ENCODE measurements at places on chromosomes 4 and X. TPM values are rescaled to one million over a fixed set of nuclear protein-coding genes. Genes with fewer than 3 reads are reported as not detected.

GRCh38 chr4:105470766-105471165, 3.1 kb downstream of the PPA2 start:
- no peak for DNase-seq

The SSX4B gene
- total RNA-seq: not detected

- DNase-seq: no peak
Measured at GRCh38 chrX:136112286-136112685, 35.0 kb upstream of the FHL1 start.

- no peak for DNase-seq
Measured at GRCh38 chr4:162201673-162202072, 37.9 kb upstream of the FSTL5 start.

GRCh38 chr4:9970399-9971011, 50.8 kb downstream of the SLC2A9 start:
- no peak for DNase-seq

DNA sequence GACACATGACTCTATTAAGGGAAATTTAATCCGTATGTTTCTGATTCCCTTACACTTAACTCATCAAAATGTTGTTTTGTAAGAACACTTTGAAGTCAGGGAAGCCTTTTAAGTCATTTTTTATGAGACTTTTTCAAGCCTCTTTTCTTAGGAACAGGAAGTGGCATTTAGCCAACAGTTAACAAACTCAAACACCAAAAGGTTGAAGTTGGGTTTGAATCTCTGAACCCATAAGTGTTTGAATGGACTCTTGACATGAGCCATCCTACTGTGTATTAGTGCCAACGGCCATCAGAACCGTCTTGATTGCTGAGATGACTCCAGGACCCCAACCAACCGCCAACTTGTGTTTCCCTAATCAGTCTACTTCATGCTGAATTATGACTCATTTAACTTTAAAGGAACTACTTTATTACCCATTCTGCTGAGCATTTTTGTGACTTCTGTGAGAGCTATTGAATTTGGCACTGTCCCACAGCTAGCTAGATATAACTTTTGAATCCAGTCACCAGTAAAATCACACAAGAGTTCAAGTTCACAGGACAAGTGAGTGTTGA, 209.1 kb upstream of the FAT1 start:
- no peak for DNase-seq

DNA sequence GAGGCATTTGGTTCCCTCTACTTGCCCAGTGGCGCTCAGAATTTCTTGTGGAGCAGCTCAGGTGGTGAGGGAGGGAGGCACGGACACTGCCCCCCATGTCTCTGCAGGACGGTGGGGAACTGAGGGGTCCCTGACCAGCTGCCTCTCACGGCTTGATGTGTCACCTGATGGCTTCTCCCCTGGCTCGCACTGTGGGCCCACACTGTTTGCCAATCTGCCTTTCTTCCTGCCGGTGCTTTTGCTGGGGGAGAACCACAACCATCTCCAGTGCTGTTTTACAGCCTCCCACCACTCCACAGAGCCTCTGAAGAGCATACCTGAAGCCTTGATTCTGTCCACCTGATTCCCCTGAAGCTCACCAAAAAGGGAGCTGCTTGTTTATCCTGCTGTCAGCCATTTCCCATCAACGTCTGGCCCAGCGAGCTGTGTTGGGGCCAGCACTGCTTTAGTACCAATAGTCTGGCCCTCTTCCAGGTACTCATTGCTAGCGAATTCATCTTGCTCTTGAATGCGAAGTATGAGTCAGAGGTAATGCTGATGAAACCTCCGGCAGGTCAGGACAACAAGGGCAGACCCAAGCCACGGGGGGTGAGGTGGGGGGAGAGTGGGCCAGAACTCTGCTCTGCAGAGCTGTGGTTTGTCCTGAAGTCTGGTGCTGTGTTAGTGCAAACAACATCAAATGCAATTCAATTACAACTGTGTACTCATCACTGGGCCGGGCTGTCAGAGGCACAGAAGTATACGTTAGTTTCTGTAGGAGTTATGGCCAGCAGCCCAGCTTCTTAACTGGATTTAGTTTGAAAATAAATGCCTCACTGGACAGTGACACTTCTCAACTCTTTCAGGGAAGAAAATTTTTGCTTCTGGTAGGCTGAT, 208.3 kb upstream of the JADE1 start:
- peak; percentile 66 for DNase-seq

The CT47B1 gene
- total RNA-seq: not detected

- no peak for DNase-seq
Measured at GRCh38 chr4:144203155-144203554, 62.6 kb upstream of the GYPA start.

DNA sequence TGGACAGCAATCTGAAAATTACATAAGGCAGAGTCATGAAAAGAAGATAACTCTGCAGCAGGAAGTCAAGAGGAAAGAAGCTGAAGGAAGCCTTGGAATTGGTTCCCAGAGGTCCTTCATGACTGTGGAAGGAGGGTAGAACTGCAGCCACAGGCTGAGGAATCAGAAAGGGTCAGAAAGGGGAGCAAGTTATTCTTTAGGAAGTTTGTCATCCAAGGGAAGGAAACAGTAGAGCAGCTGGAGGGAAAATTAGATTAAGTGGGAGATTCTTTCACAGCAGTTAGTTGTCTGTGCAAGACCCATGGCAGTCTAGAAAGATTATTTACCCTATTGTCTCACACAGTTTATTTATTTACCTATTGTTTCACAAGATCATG, 9.3 kb upstream of the ADH1C start:
- DNase-seq: no peak

The PNPLA4 gene
- 21.6 TPM for total RNA-seq

DNA sequence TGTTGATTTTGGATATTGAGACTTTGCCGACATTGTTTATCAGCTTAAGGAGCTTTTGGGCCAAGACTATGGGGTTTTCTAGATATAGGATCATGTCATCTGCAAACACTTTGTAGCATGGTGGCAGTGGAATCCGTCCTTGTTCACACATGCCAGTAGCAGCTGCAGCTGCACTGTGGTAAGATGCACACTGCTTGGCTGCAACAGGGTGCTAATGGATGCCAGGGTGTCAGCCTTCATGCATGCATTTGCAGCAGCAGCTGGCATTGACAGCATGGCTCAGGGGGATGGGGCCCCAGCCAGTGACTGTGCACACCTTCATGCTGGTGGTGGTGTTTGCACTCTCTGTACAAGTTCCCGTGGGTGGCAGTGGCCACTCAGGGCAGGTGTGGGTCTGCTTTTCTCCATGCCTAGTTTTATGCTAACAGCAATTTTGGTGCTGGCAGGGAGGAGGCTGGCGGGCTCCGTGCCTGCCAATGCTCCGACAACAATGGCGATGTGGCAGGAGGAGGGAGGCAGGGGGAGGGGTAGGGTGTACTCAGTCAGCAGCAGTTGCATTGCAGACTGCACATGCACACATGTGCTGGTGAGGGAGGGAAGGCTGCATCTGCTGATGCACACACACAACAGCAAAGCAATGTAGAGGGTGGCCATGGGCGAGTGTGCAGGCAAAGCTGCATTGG, 37.5 kb downstream of the BEX3 start:
- DNase-seq: no peak

The DKK2 gene
- total RNA-seq: 27.3 TPM

The PCDH7 gene
- 121 TPM for total RNA-seq

GRCh38 chr4:6582889-6583490, 8.0 kb downstream of the MAN2B2 start:
- DNase-seq: no peak

DNA sequence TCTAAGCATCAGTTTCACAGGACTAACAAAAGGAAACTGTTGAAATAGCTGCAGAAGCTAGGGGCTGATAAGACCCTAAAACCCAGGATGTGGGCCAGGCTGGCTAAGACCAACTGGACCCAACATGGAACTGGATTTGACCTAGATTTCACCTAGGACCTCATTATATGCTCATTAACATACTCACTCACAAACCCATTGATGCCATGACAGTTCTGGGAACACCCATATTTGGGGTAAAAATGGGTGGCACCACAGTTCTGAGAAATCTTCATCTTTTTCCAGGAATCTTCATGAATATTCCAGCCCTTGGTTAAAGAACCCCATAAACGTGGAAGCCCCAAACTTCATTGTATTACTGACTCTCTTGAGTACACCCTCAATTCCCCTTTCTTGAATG, 41.1 kb downstream of the HSD17B13 start:
- no peak for DNase-seq

GRCh38 chr4:19317377-19317776, 934.3 kb upstream of the SLIT2 start:
- DNase-seq: no peak

- peak; percentile 2 for DNase-seq
Measured at GRCh38 chr4:139175646-139176301, 1.2 kb downstream of the ELF2 start.

DNA sequence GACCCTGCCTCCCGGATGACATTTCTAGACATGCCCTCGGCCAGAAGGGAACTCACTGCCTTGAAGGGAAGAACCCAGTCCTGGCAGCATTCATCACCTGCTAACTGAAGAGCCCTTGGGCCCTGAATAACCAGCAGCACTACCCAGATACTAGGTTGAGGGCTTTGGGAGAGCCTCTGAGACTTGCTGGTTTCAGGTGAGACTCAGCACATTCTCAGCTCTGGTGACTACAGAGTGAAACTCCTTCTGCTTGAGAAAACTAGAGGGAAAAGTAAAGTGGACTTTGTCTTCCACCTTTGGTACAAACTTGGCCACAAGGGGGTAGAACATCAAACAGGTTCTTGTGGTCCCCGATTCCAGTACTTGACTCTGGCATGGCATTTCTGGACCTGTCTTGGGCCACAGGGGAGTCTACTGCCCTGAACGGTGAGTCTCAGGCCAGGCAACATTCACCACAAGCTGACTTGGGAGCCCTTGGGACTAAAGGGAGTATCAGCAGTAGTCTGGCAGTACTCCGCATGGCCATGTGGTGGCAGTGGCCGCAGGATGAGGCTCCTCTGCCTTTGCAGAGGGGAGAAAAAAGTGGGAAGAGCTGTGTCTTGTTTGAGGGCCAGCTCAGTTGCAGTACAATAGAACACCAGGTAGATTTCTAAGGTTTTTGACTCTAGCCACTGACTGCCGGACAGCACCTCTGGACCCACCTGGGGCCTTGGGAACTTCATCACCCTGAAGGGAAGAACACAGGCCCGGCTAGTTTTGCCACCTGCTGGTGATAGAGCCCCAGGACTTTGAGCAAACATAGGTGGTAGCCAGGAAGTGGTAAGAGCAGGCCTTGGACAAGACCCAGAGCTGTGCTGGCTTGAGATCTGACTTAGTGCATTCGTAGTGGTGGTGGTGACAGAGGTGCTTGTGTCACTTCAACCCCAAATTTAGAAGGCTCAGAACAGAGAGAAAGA, 414.8 kb downstream of the OPHN1 start:
- no peak for DNase-seq

The PTPN13 gene
- 92.4 TPM for total RNA-seq

The GLOD5 gene
- not detected for total RNA-seq

DNA sequence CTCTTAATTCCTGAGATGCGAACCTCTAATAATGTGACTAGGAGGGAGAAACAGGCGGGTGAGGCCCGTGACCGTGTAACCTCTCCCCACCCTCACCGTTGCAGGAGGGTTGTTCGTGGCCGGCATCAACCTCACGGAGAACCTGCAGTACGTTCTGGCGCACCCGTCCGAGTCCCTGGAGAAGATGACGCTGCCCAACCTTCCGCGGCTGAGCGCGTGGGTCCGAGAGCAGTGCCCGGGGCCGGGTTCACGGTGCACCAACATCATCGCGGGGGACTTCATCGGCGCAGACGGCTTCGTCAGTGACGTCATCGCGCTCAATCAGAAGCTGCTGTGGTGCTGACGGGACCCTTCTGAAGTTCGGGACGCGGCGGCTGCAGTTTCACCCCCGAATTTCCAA, 17.8 kb downstream of the PLCXD1 start:
- DNase-seq: no peak

DNA sequence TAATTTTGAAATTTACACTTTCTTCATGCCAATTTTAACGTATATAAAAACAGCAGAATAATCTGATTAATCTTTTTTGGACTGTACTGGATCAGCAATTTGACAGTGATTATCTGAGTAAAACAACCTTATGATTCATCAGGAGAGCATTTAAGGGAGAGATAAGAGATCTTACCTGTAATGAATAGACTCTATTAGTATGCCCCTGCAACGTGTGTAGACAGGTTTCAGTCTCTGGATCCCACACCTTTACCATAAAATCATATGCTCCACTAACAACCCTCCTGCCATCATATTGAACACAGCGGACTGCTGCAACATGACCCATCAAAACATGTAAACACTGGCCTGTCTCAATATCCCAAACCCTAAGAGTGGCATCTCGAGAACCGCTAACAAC, 210.1 kb downstream of the FBXW7 start:
- no peak for DNase-seq

The ZNF630 gene
- 9.5 TPM for total RNA-seq

DNA sequence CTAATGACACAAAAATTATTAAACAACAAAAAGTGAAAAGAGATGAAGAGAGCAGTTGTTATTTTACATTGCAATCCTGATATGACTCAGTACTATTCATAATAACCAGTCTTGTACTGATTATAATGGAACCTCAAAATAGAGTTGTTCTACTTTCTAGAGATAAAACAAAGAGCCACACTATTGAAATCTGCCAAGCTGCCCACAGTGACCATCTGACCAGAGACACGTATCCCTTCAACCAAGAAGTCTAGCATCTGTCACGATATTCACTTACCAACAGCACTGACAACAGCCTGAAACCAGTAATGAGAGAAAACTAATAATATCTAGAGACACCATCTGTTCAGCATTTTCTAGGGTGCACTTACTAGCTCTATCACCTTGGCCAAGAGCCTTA, 466.7 kb downstream of the NKX6-1 start:
- no peak for DNase-seq

The LANCL3 gene
- total RNA-seq: 0.63 TPM

GRCh38 chr4:184765473-184766340, 31.8 kb upstream of the CENPU start:
- no peak for DNase-seq

GRCh38 chr4:16694173-16694883, 204.1 kb downstream of the LDB2 start:
- no peak for DNase-seq

The RAB40AL gene
- total RNA-seq: 0.79 TPM

DNA sequence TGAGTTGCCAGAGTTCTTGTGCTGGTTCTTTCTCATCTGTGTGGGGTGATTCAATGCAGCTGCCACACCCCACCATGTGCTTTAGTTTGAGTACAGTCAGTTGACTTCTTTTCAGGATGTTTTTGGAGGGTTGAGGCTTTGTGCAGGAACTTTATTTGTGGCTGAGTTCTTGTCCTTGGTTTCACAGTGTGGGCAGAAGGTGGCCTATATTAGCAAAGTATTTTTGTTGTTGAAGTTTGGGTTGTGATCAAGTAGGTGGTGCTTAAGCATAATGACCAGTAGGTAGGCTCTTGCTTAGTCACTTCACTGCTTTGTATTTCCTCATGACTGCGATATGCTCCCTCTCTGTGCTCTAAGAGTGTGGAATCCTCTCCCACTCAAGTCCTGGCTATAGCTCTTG, 80.3 kb downstream of the ARHGAP24 start:
- DNase-seq: no peak

DNA sequence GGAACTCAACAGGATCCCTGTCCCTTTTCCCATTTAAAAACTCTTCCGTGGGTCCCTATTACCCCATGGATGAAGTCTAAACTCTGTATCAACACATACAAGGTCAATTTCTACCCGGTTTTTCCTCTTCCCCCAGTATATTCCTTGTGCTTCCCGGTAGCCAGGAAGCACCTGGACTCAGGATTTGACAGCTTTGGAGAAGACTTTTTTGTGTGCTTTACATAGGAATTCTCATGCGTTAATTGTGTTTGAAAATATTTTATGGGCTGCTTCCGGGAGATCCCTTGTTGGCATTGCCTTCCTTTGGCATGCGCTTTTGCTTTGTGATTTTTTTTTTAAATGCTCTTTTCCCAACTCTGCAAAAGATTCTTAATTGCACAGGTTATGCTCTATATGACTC, 7.2 kb downstream of the SMS start:
- no peak for DNase-seq

- DNase-seq: peak; percentile 43
Measured at GRCh38 chr4:184937745-184938144, 80.5 kb upstream of the HELT start.
